Pancreas (tissue), 10 donors: ENCODE measurements at places on chromosomes 3 and 15.
A peak's percentile ranks its signal among the peaks of the same experiment; 100 is the strongest.

DNA sequence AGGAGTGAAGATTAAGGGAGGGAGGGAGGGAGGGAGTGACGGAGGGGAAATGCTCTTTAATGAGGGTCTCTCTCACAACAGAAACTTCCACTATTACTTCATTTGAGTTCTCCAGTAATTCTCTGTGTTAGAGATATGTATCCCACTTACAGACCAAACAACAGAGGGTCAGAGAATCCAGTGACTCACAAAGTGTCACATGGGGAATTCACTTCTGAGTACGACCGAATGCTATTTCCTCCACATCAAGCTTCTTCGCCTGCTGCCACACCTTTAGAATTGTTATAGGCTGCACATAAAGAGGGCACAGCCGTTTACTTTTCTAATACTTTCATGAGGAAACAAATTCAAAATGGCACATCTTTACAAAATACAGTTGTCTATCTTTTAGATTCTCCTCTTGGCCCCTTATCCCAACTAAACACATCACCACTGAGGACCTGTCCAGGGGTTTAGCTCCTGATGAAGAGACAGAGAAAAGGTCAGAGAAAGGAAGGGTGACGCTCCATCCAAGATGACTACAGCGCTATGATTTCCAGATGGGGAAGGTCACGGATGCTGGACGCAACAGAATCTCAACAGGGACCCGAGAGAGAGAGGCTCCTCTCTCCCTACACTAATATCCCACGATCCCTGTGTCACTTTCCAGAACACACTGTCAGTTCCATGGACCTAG is 119.0 kb downstream of the XXYLT1 start:
- no peaks in the 10 kb centered on the region for H3K36me3 ChIP-seq
- H3K4me1 ChIP-seq, result peaks cover 3% of the 10 kb centered on the region
- no peak overlapping the region for H3K4me3 ChIP-seq
- H3K27me3 ChIP-seq, result no peaks in the 10 kb centered on the region
- no peak overlapping the region for H3K27ac ChIP-seq

- no peaks in the 10 kb centered on the region for H3K27me3 ChIP-seq
- H3K4me3 ChIP-seq, result no peak overlapping the region
- H3K4me1 ChIP-seq, result no peaks in the 10 kb centered on the region
- H3K36me3 ChIP-seq, result no peaks in the 10 kb centered on the region
- DNase-seq, result no peak
Measured at GRCh38 chr3:50484722-50485121, 18.7 kb downstream of the CACNA2D2 start.

DNA sequence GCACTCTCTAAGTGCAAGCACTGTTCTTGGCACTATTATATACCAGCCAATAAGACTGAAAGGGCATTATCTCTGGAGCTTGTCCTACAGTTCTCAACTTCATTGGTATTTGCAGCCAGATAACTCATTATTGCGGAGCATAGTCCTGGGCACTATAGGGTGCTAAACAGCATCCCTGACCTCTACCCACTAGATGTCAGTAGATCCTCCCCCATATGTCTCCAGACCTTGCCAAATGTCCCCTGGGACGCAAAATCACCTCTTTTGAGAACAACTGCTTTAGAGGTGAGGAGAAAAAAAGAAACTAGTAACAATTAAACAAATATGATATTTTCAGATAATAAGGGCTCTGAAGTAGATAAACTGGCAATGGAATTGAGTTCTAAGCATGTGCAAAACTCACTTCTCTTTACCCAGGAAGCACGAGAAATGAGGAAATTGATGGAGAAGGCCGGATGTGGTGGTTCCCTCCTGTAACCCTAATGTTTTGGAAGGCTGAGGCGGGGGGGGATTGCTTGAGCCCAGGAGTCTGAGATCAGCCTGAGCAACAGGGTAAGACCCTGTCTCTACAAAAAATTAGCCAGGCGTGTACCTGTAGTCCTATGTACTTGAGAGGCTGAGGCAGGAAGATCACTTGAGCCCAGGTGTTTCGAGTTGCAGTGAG is 61.4 kb downstream of the FRMD4B start:
- no peaks in the 10 kb centered on the region for H3K27me3 ChIP-seq
- DNase-seq, result no peak
- no peaks in the 10 kb centered on the region for H3K36me3 ChIP-seq
- H3K4me3 ChIP-seq, result no peak overlapping the region
- no peak overlapping the region for H3K27ac ChIP-seq

DNA sequence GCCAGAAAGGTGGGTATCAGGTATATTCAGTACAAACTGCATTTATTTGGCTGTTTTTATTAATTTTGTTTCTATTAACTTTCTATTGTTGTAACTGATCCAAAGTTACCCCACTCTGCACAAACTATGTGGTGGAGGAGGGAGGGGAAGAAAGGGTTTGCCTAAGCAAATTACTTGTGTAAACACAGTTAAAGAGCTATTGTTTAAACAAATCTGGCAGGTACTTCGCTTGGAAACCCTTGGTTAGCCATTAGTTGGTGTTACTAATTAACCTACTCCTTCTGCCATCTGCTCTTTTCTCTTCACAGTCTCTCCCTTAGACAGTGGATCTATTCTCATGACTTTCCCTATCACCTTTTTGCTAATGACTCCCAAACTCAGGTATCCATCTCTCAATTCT is 328.4 kb upstream of the NECTIN3 start:
- DNase-seq, result peak; percentile 45
- no peak overlapping the region for H3K4me3 ChIP-seq
- no peaks in the 10 kb centered on the region for H3K27me3 ChIP-seq
- no peaks in the 10 kb centered on the region for H3K36me3 ChIP-seq
- H3K4me1 ChIP-seq, result peaks cover 13% of the 10 kb centered on the region
